ENCODE measurements at places on chromosomes 3 and 15. TPM values are rescaled to one million over a fixed set of nuclear protein-coding genes. Genes with fewer than 3 reads are reported as not detected.

GRCh38 chr3:9912294-9912935 lies 4.5 kb upstream of the IL17RC start:
- no peak for DNase-seq

DNA sequence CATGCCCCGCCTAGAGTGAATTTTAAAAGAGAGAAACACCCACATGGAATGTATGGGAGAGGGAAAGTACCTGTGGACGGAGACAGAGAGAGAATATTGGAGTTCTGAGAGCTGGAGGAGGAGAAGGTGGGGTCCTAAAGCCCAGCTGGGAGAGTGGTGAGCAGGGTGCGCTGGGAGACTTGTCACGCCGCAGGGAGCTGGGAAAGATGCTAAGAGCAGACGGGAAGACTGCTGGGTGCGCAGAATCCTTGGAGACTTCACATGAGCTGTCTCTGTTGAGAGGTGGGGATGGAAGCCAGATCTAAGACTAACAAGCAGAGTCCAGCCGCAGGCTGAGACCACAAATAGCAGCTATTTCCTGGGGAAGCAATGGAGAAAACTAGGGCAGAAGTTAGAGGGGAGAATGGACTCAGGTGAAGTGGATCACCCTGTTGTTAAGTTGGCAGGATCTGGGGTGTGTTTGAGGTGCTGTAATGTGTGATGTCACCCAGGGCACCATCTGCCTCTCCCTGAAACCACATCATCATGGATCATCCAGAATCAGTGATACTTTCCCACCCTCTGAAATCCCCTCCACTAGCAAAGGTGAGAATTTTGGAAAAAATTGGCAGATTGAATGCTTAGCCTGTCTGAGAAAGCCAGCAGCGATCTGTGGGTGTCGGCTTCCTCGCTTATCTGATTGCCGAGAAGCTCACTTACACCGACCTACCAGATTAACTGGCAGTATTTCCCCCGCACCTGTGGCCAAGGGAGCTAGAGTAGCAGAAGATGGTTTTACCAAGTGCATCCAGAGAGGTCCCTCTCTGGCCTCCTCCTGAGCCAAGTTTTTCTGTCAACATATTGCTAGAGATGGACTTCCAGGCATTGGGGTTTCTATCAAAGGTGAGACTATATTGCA lies 174.8 kb upstream of the BHLHE40 start:
- no peak for DNase-seq

DNA sequence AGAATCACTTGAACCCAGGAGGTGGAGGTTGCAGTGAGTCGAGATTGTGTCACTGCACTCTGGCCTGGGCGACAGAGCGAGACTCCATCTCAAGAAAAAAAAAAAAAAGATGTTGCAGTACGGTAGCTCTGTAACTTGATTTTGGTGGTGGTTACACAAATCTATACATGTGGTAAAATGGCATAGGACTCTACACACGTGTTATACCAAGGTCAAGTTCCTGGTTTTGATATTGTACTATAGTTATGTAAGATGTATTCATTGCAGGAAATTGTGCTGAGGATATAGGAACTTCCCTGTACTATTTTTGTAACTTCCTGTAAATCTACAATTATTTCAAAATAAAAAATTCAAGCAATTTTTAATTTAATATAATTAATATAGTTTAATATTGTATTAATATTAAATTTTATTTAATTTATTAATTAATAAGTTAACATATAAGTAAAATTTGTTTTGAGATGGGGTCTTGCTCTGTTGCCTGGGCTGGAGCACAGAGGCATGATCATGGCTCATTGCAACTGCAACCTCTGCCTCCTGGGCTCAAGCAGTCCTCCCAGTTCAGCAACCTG lies 9.9 kb downstream of the MYD88 start:
- no peak for DNase-seq

GRCh38 chr3:106740116-106740515 lies 637.1 kb upstream of the CCDC54 start:
- DNase-seq = no peak

Gene P2RY14
- 2.2 TPM for total RNA-seq

GRCh38 chr3:34248352-34248751 lies 449.9 kb downstream of the PDCD6IP start:
- DNase-seq = no peak

Gene TIMP4
- total RNA-seq = 4.9 TPM

Gene TMEM207
- not detected for total RNA-seq

DNA sequence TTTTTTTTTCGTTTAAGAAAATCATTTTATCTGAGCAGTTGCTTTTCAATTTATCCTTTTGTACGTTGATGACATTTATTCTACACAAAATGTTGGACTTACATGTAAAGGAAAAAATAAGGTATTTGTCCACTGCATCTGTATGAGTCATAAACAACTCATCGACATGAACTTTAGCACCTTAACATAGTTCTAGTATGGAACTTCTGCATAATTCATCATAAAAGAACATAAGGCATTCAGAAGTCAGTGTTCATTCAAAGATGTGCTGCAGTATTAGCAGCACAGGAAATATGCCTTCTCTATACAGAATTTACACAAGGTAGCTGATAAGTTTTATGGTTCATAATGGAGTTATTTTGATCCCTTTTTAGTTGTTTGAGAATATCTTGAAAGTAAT lies 801.6 kb downstream of the CADM2 start:
- DNase-seq = no peak

GRCh38 chr15:56035166-56035565 lies 41.8 kb upstream of the NEDD4 start:
- DNase-seq = no peak

DNA sequence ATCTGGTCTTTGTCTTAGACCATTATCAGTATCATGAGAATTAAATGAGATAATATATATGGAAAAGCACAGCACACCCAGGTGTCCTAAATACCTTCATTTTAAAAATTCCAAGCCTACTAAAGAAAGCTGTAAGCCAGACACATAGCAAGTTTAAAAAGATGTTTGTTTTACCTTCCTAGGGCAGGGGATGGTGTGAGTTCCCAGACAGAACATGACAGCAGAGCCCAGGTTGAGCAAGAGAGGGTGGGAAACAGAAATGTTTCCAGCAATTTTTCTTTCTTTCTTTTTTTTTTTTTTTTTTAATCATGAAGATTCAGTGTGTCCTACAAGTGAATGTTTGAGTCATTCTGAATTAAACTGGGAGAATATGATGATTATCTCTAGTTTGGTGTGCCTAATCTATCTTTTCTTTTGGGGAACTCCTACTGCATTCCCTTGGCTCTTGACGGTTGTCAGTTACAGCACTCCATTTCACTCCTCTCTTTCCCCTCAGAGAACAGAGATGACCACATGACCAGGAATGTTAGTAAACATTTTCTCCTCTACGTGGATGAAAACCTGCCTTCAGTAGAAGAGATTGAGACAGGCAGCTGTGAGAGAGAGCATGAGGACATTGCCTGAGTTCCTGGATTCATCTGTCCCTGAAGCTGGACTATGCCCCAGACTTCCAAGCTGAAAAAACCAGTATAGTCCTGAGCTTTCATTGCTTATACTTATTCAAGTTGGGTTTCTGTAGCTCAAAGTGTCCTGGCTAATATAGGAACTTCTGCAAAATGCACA lies 54.5 kb upstream of the ARL14 start:
- DNase-seq = no peak

Gene ZNF774
- 4.4 TPM for total RNA-seq

DNA sequence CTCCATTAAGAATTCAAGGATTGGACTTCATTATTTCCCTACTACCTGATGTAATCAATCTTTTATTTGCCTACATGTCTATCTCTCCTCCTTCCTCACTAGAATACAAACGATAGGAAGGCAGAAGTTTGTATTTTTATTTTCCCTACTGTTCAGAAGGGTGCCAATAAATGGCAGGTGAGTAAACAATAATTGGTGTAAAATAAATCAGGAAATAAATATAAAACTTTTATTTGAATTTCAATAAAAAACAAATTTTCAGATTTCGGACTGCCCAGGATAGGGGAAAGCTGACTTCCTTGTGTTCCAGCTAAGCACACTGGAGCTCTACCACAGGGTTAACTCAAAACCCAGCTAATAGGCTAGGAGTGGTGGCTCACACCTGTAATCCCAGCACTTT lies 636.3 kb upstream of the BCHE start:
- DNase-seq = no peak

Gene CLDN18
- total RNA-seq = not detected

DNA sequence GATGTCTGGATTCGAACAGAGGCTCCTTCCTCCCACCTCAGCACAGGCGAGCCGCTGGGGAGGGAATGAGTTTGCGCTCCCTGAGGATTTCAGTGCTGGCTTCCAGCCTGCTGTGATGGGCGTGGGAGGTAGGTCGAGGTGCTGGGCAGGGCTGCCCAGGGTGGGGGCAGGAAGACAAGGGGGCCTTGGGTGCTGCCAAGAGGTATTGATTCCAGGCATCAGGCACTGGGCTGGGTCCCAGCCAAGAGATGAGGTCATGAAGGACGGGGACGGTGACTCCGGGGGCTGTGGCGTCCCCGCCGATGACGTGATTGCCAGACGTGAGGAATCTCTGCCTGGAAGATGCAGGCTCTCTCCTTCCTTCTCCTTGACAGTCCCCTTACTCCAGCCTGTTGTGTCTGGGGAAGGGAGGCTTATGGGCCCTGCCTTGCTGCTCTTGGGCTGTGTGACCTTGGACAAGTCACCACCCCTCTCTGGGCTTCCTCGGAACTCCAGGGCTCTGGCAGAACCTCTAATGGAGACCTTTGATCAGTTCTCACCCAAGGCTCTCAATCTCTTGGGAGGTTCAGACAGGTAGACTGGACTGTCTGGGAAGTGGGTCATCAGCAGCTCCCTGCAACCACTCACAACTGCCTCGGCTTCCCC lies 116.8 kb downstream of the FBLN2 start:
- no peak for DNase-seq

DNA sequence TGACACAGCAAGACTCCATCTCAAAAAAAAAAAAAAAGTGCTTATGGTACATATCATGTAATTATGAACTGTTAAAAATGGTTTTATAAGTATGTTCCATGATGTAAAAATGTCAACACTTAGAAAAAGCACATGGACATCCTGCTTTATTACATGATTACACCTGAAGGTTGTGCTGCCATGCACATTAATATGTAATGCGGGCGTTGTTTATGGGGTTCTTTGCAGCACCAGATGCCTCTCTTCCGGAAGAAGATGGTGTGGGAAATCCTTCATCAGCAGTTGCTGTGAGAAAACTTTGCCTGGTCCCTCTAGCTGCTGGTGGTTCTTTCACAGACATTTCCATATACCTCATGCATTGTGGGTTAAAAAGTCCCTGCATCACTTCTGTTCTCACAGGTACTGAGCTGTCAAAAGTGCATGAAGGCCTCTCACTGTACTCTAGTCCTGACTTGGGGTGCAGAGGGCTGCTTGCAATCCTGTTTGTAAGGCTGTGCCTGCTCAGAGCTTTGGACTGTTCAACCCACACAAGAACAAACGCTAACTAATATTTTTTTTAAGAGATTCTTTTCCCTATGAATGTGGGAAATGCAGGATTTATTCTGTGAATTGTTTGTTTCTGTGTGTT lies 43.6 kb downstream of the SENP2 start:
- no peak for DNase-seq

GRCh38 chr15:95175914-95176658 lies 944.7 kb downstream of the MCTP2 start:
- DNase-seq = no peak

Gene GRK7
- not detected for total RNA-seq

Gene GOLGA8T
- not detected for total RNA-seq

- DNase-seq = no peak
These were observed 9.3 kb downstream of the LOXL1 start for GRCh38 chr15:73935547-73935946.

Gene CCDC54
- total RNA-seq = not detected

Gene CDHR4
- not detected for total RNA-seq

Gene TRAK1
- total RNA-seq = 358 TPM

GRCh38 chr15:89623165-89623564 lies 32.1 kb downstream of the KIF7 start:
- DNase-seq = no peak

Gene SNTN
- not detected for total RNA-seq

DNA sequence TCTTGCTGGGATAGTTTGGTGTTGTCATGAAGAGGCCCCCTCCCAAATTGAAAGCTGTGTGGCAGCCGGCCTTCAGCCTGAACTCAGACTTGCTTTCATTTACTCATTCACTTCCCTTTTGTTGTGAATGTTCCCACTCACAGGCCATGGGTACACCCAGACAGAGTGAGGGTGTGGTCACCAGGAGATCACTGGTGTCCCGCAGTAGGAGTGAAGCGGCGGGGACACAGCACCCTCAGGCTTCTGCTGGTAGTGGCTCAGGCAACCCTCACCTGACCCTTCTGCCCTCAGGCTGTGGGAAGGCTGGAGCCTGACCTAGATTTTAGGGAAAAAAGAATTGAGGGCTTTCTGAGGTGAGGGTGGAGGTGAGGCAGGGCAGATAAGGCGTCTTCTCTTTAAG lies 244.4 kb downstream of the SOX2 start:
- no peak for DNase-seq

GRCh38 chr15:33960549-33960935 lies 7.8 kb upstream of the CHRM5 start:
- DNase-seq = no peak

DNA sequence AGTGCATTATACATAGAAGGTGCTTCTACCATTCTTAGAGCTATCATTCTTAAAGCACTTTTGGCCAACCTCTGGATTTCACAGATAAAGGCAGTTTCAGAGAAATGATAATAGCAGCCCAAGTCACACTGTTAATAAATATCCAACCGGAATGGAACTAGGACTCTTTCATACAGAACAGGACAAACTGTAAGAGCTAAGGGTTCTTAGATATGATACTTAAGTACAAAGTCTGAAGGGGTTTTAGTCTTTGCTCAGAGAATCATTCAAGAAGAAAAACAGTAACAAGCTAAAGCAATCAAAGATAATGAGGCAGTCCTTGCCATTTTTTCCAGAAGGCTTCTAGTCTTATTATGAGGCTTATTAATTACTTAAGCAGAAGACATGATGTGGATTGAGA lies 239.0 kb downstream of the ERC2 start:
- DNase-seq = no peak

DNA sequence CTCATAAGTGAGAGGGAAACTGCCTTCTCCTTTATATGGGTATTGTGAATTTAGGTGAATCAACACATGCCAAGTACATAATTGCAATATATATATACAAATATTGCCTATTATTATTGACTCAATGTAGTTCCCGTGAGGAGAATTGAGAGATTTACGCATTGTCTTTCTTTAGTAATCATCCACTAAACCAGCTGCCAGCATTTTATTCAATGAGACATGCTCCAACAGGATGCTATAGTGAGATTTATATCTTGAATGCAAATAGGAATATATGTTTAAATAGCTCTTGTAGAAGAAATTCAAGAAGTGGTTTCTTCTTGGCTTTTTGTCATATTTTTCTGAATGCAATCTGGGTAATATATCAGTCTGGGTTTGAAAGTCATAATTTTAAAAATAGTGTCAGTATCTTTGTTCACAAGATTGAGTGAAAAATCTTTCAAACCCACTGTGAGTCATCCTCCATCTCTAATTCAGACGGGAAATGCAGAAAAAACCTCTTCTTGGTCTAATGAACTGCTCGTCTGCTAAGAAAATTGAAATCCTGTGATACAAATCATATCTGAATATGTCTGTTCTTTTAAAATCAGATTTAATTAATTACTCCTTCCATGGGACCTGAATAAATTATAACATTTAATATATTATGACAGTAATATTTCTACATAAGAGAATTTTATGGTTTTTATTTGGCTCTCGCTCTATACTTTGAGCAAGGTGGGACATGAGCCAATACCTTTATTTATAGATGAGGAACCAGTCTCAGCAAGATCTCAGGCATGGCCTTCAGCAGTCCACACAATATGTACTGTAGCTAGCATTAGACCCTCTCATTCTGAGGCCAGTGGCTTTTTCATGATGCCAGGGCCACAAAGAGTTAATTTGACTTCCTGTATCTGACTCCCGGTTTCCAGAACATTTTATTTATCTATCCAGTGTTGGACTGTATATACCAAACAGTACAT lies 516.0 kb downstream of the GABRG3 start:
- DNase-seq = no peak

- no peak for DNase-seq
These were observed 101.6 kb upstream of the PRR20G start for GRCh38 chr3:127389420-127389819.
